H9 (cell line): ENCODE measurements at places on chromosomes 1 and 21.
A peak's percentile ranks its signal among the peaks of the same experiment; 100 is the strongest.

DNA sequence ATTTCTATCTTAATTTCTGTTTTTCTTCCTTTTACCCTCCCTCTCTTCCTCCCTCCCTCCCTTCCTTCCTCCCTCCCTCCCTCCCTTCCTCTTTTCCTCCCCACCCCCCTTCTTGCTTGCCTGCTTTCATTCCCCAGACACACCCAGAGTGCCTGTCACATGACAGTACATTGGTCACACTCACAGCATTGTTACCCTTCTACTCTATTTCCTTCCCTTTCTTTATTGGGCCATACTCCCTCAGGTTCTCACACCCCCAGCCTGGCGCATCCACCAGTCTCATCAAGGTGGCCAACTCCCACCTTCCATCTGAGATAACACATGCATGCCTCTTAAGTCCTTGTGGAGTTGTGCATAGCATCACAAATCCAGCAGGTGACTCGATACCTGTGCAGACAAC, 10.9 kb downstream of the TMPRSS3 start:
- no peak overlapping the region for H3K4me3 ChIP-seq
- no peak for DNase-seq
- H3K27me3 ChIP-seq, result no peaks in the 10 kb centered on the region
- no peak overlapping the region for H3K27ac ChIP-seq

GRCh38 chr1:211606914-211607753, 28.2 kb upstream of the SLC30A1 start:
- H3K36me3 ChIP-seq, result no peaks in the 10 kb centered on the region
- no peaks in the 10 kb centered on the region for H3K4me1 ChIP-seq
- H3K27me3 ChIP-seq, result no peaks in the 10 kb centered on the region
- no peak for DNase-seq

DNA sequence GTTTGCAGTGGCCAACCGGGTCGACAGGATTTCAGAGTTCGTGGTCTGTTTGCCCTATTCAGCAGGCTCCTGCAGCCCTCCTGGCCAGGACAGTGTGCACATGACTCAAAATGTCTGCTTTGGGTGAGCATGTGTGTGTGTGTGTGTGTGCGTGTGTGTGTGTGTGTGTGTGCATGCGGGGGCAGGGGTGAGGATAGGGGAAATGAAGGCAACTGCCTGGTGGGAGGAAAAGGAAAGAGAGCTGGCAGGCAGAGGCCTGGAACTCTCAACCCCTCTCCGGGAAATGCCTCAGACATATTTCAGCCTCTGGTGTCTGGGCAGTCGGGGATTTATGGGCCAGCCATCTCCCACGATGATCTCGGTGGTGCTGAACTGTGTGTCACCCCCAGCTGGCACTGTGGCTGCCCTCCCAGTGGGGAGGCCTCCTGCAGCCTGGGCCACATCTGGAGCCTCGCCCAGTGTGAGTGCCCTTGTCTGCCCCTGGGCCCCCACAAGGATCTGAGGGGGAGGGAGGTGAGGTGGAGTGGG, 15.2 kb downstream of the CDCP2 start:
- H3K27ac ChIP-seq, result no peak overlapping the region
- no peaks in the 10 kb centered on the region for H3K36me3 ChIP-seq
- peaks cover 6% of the 10 kb centered on the region; the same call in 1 of the 2 replicates for H3K4me1 ChIP-seq
- peak overlapping the region; percentile 28; the same call in 1 of the 3 replicates for H3K4me3 ChIP-seq
- no peak for DNase-seq

GRCh38 chr21:30249936-30250335, 32.8 kb downstream of the KRTAP24-1 start:
- H3K27ac ChIP-seq, result no peak overlapping the region
- H3K36me3 ChIP-seq, result no peaks in the 10 kb centered on the region
- H3K4me1 ChIP-seq, result no peaks in the 10 kb centered on the region
- H3K4me3 ChIP-seq, result no peak overlapping the region
- DNase-seq, result no peak

DNA sequence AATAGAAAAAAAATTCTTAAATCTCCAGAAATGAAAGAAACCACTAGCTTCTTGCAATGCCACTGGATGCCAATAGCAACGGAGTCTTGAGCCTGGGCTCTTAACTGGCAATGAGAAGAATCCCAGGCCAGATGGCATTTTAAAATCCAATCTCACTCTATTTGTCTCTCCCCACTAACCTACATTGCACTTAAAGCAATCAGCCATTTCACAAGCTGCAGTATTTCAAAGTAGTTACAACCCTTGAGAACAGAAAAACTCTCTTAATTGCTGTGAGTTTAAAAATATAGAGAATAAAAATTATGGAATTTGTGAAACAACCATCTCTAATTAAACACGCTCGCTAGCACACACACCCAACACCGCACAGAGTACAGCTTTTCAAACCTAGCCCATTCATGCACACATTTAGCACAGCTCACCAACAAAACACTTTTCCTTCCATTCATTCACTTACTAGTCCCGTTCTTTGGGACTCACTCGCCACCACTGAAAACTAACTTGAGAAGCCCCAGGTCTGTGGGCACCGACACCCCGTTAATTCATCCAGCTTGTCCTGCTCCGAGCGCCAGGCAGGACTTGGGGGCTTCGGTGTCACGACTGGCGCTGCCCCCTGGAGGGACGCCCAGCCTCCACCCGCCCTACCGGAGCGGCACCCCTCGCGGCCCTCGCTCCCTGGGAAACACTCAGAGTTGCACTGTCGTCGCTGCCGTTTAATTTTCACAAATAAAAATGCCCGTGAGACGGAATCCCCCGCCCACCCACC, 1.0 kb downstream of the DDAH1 start:
- peaks cover 7% of the 10 kb centered on the region; the same call in 1 of the 2 replicates for H3K27me3 ChIP-seq
- no peak overlapping the region for H3K27ac ChIP-seq
- no peak for DNase-seq
- peak overlapping the region; percentile 61 for H3K4me3 ChIP-seq
- no peaks in the 10 kb centered on the region; the same call in 1 of the 2 replicates for H3K4me1 ChIP-seq

DNA sequence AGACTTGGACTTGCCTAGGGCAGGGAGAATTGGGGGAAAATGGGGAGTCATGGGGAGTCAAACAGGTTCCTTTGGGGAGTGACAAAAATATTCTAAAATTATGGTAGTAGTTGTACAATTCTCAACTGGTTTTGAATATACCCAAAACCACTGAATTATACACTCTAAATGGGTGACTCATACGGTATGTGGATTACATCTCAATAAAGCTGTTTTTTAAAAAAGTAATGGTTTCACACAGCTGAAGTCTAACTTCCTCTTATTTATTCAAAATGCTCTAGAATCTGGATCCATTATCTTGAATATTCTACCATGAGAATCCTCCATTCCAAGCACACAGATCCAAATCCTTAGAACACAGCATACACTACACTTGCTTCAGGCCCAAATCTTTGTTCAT, 11.1 kb downstream of the EIF4G3 start:
- H3K27ac ChIP-seq, result no peak overlapping the region
- H3K4me1 ChIP-seq, result no peaks in the 10 kb centered on the region
- peaks cover 54% of the 10 kb centered on the region for H3K36me3 ChIP-seq
- no peak for DNase-seq
- H3K4me3 ChIP-seq, result no peak overlapping the region
- H3K27me3 ChIP-seq, result no peaks in the 10 kb centered on the region

GRCh38 chr1:54559771-54560231, 11.8 kb downstream of the ACOT11 start:
- H3K4me1 ChIP-seq, result no peaks in the 10 kb centered on the region
- H3K4me3 ChIP-seq, result no peak overlapping the region
- no peaks in the 10 kb centered on the region for H3K27me3 ChIP-seq
- H3K36me3 ChIP-seq, result peaks cover 2% of the 10 kb centered on the region
- no peak for DNase-seq

- no peaks in the 10 kb centered on the region for H3K27me3 ChIP-seq
- no peak overlapping the region for H3K4me3 ChIP-seq
- H3K4me1 ChIP-seq, result no peaks in the 10 kb centered on the region
- DNase-seq, result no peak
Measured at GRCh38 chr1:157197906-157198435, 59.8 kb upstream of the ETV3 start.

- no peaks in the 10 kb centered on the region for H3K27me3 ChIP-seq
- DNase-seq, result peak; percentile 62
Measured at GRCh38 chr21:37460196-37460595, 93.6 kb downstream of the DYRK1A start.

GRCh38 chr1:119052267-119052666, 64.1 kb upstream of the TBX15 start:
- no peak for DNase-seq
- no peaks in the 10 kb centered on the region for H3K4me1 ChIP-seq
- no peak overlapping the region for H3K27ac ChIP-seq
- no peaks in the 10 kb centered on the region for H3K27me3 ChIP-seq
- no peak overlapping the region for H3K4me3 ChIP-seq

- peaks cover 2% of the 10 kb centered on the region; the same call in 1 of the 2 replicates for H3K4me1 ChIP-seq
- H3K27me3 ChIP-seq, result no peaks in the 10 kb centered on the region; the same call in 1 of the 2 replicates
- no peaks in the 10 kb centered on the region; the same call in 2 of the 3 replicates for H3K36me3 ChIP-seq
- H3K4me3 ChIP-seq, result no peak overlapping the region
Measured at GRCh38 chr1:31234870-31235269, 4.8 kb downstream of the NKAIN1 start.

GRCh38 chr1:94247138-94248094, 10.0 kb upstream of the ARHGAP29 start:
- peaks cover 6% of the 10 kb centered on the region; the same call in 1 of the 3 replicates for H3K36me3 ChIP-seq
- peak; percentile 85 for DNase-seq
- peak overlapping the region; percentile 68 for H3K4me3 ChIP-seq

DNA sequence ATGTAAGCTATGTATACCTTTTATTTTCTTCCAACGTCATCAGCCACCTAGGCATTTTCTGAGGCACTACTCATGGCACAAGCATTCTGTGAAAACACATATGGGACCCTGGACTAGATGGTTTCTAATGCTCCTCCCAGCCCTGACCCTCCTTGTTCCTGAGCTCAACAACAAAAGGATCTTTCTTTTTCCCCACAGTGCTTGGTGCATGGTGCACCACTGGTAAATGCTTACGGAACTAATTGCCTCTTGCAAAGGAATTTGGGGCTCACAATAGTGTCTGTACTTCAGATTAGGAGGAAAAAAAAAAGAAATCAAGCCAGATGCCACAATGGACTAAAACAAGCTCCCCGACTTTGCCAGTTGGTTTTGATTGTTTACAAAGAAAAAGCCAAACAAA, 390.5 kb downstream of the PLPP3 start:
- DNase-seq, result no peak
- no peaks in the 10 kb centered on the region for H3K27me3 ChIP-seq
- H3K36me3 ChIP-seq, result no peaks in the 10 kb centered on the region
- H3K4me3 ChIP-seq, result no peak overlapping the region
- no peak overlapping the region for H3K27ac ChIP-seq
- H3K4me1 ChIP-seq, result no peaks in the 10 kb centered on the region; the same call in none of the 2 replicates

- peaks cover 63% of the 10 kb centered on the region for H3K36me3 ChIP-seq
- no peak overlapping the region for H3K27ac ChIP-seq
- no peaks in the 10 kb centered on the region for H3K4me1 ChIP-seq
Measured at GRCh38 chr1:19893687-19894086, 11.5 kb downstream of the OTUD3 start.

DNA sequence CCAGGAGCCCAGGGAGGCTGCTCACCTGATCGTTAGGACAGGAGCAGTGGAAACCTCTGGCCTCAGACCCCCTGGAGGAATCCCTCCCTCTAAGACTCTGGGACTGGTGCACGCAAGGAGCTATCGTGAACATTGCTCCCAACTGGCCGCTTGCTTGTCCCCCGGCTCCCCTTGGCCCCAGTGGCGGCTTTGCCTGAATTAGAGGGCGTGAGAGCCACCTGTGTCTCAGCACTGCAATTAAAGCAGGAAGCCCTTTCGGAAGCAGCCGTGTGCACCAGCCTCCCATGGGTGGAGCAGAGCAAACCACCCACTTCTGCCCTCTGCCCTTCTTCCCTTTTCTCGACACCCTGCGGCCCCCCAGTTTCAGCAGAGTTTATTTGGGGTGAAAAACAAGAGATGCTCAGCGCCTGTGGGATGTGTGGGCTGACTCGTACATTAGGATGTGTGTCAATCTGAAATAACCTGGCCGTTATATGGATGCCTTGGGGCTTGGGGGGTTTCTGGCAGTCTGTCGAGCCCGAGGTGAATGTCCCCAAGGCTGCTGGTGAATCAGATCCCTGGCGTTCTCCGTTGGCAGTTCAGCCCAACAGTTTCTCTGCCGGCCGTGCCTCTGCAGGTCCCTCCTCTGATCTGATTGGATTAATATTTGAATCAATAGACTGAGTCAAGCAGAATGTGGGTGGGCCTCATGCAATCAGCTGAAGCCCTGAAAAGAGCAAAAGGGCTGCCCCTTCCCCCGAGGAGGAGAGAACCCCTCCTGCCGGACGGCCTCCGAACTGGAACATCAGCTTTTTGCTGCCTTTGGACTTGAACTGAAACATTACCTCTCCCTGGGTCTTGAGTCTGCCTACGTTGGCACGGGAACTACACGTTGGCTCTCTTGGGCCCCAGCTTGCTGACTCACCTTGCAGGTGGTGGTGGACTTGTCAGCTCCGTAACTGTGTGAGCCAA, 7.3 kb upstream of the UMODL1 start:
- no peak overlapping the region for H3K4me3 ChIP-seq
- DNase-seq, result no peak

DNA sequence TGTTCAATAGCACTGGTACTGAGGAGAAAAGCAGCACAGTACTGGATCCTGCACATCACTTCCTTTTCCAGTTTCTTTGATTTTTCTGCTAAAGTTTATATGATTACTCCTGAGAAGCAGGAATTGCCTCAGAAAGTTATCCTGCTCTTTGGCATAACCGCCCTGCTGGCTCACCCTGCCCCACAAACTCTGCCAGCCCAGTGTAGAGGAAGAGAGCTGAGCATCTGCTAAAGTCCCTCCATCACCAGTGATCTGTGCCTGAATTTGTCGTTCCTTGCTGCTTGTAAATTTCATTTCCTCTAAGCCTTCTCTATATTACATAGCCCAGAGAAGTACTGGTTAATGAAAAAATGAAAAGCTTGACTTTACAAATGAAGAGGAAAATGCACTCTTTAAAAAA, 87.0 kb upstream of the C1orf21 start:
- no peak overlapping the region for H3K4me3 ChIP-seq
- no peak for DNase-seq
- no peaks in the 10 kb centered on the region for H3K36me3 ChIP-seq
- H3K4me1 ChIP-seq, result no peaks in the 10 kb centered on the region
- H3K27me3 ChIP-seq, result no peaks in the 10 kb centered on the region

GRCh38 chr21:24832961-24833360, 774.3 kb downstream of the MRPL39 start:
- no peak overlapping the region for H3K27ac ChIP-seq
- no peak overlapping the region for H3K4me3 ChIP-seq
- no peaks in the 10 kb centered on the region for H3K4me1 ChIP-seq
- DNase-seq, result no peak
- H3K27me3 ChIP-seq, result no peaks in the 10 kb centered on the region

- H3K27me3 ChIP-seq, result no peaks in the 10 kb centered on the region
- H3K4me3 ChIP-seq, result no peak overlapping the region
- H3K27ac ChIP-seq, result no peak overlapping the region
- DNase-seq, result no peak
- no peaks in the 10 kb centered on the region for H3K36me3 ChIP-seq
Measured at GRCh38 chr1:166307261-166308188, 140.7 kb upstream of the FAM78B start.

- H3K4me3 ChIP-seq, result no peak overlapping the region
- no peaks in the 10 kb centered on the region for H3K36me3 ChIP-seq
- no peak overlapping the region for H3K27ac ChIP-seq
Measured at GRCh38 chr1:186050360-186050759, 316.2 kb downstream of the HMCN1 start.

- no peaks in the 10 kb centered on the region for H3K36me3 ChIP-seq
- H3K4me3 ChIP-seq, result no peak overlapping the region
- DNase-seq, result no peak
- H3K4me1 ChIP-seq, result no peaks in the 10 kb centered on the region
Measured at GRCh38 chr21:30935121-30935888, 53.9 kb upstream of the KRTAP11-1 start.
